Smooth muscle cell of trachea (primary cell): ENCODE measurements at places on chromosomes 3 and 15. TPM values are rescaled to one million over a fixed set of nuclear protein-coding genes. Genes with fewer than 3 reads are reported as not detected.

The HHLA2 gene
- total RNA-seq = not detected in 2 replicates

The PARP14 gene
- total RNA-seq = 56.4 and 63.0 TPM in 2 replicates

The LRTM1 gene
- not detected in 2 replicates for total RNA-seq

The ATP2C1 gene
- total RNA-seq = 116 and 137 TPM in 2 replicates

The TRH gene
- total RNA-seq = not detected in 2 replicates

The CCR2 gene
- not detected in 2 replicates for total RNA-seq

The ERC2 gene
- total RNA-seq = under 0.01 and 0.44 TPM in 2 replicates

The GUCA1C gene
- total RNA-seq = not detected in 2 replicates

The COX17 gene
- total RNA-seq = 6.8 and 11.2 TPM in 2 replicates

The CCDC39 gene
- total RNA-seq = 0.15 and 0.17 TPM in 2 replicates

The PARP15 gene
- 0.17 and 0.87 TPM in 2 replicates for total RNA-seq

The NUP210 gene
- under 0.01 TPM in 2 replicates for total RNA-seq

The SLC28A2 gene
- total RNA-seq = not detected in 2 replicates

The PPP1R14D gene
- not detected in 2 replicates for total RNA-seq

The TM4SF1 gene
- total RNA-seq = 140 and 347 TPM in 2 replicates

The SI gene
- not detected in 2 replicates for total RNA-seq

The XXYLT1 gene
- total RNA-seq = 17.0 and 18.9 TPM in 2 replicates

The DGKG gene
- total RNA-seq = 0.17 and 0.87 TPM in 2 replicates

The LDHAL6B gene
- not detected in 2 replicates for total RNA-seq

The GP5 gene
- 0.17 TPM in 1 of 2 replicates, not detected in the other for total RNA-seq

The ITIH4 gene
- total RNA-seq = 0.44 and 3.3 TPM in 2 replicates

The CLEC3B gene
- 12.1 and 32.3 TPM in 2 replicates for total RNA-seq

The SERINC4 gene
- total RNA-seq = 0.15 TPM in 1 of 2 replicates, not detected in the other

The SPTSSB gene
- total RNA-seq = 0.33 and 0.58 TPM in 2 replicates

The C3orf80 gene
- 0.15 and 0.17 TPM in 2 replicates for total RNA-seq

The P2RY13 gene
- not detected in 2 replicates for total RNA-seq

The GPD1L gene
- total RNA-seq = 8.1 and 8.4 TPM in 2 replicates

The GOLGA8S gene
- total RNA-seq = under 0.01 and 0.15 TPM in 2 replicates

The ISG20 gene
- 2.5 and 4.8 TPM in 2 replicates for total RNA-seq

The TMEM108 gene
- total RNA-seq = 0.17 TPM in 1 of 2 replicates, not detected in the other

The CHMP2B gene
- total RNA-seq = 21.2 and 33.7 TPM in 2 replicates

The GOLGA6L10 gene
- total RNA-seq = under 0.01 and 0.44 TPM in 2 replicates

The FETUB gene
- not detected in 2 replicates for total RNA-seq

The EIF5A2 gene
- total RNA-seq = 7.4 and 10.6 TPM in 2 replicates

The ACTRT3 gene
- 4.8 and 5.4 TPM in 2 replicates for total RNA-seq

The INKA1 gene
- total RNA-seq = 9.3 and 10.5 TPM in 2 replicates

The IL17RB gene
- under 0.01 and 0.17 TPM in 2 replicates for total RNA-seq

The SLCO2A1 gene
- not detected in 2 replicates for total RNA-seq

The TRANK1 gene
- total RNA-seq = 12.1 and 20.2 TPM in 2 replicates

The NPHP3 gene
- 25.0 and 44.1 TPM in 2 replicates for total RNA-seq

The AGBL1 gene
- total RNA-seq = not detected in 2 replicates

The UNC13C gene
- not detected in 2 replicates for total RNA-seq

The SRPRB gene
- total RNA-seq = 59.5 and 89.0 TPM in 2 replicates

The ECE2 gene
- total RNA-seq = under 0.01 TPM in 1 of 2 replicates, not detected in the other

The SGO1 gene
- total RNA-seq = 0.17 and 9.9 TPM in 2 replicates

The RFC4 gene
- 11.4 and 42.2 TPM in 2 replicates for total RNA-seq

The CCR9 gene
- total RNA-seq = not detected in 2 replicates

The CTXND1 gene
- under 0.01 TPM in 1 of 2 replicates, not detected in the other for total RNA-seq
